ENCODE measurements at places on chromosomes 12 and 14. TPM values are rescaled to one million over a fixed set of nuclear protein-coding genes. Genes with fewer than 3 reads are reported as not detected.

Gene ABCB9
- polyA plus RNA-seq = 5.4 TPM

Gene PACS2
- 45.8 TPM for polyA plus RNA-seq

GRCh38 chr14:77438596-77438995, 15.3 kb upstream of the NOXRED1 start:
- no peaks in the 10 kb centered on the region for H3K4me1 ChIP-seq
- no peak overlapping the region for H3K27ac ChIP-seq
- H3K36me3 ChIP-seq = peaks cover 32% of the 10 kb centered on the region

- DNase-seq = no peak
- no peaks in the 10 kb centered on the region for H3K4me1 ChIP-seq
- H3K36me3 ChIP-seq = no peaks in the 10 kb centered on the region
- no peak overlapping the region for H3K27ac ChIP-seq
Measured at GRCh38 chr14:36438883-36439282, 81.1 kb downstream of the NKX2-1 start.

DNA sequence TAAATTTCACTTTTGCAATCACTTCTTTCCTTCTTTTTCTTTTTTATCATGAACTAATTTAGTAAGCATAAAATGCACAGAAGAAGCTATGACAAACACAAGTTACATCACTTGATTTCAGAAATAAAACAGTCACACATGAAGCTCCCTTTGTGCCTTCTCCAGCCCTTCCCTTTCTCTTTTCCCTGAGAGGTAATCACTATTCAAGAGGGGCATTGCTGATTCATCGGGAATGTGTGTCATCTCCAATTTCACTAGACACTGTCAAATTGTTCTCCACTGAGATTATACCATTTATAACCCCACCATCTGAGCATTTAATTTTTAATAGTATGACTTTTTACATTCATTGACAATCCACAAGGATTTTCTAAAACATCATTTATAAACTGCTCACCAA, 91.6 kb upstream of the PTPRQ start:
- DNase-seq = no peak
- no peak overlapping the region for H3K4me3 ChIP-seq

DNA sequence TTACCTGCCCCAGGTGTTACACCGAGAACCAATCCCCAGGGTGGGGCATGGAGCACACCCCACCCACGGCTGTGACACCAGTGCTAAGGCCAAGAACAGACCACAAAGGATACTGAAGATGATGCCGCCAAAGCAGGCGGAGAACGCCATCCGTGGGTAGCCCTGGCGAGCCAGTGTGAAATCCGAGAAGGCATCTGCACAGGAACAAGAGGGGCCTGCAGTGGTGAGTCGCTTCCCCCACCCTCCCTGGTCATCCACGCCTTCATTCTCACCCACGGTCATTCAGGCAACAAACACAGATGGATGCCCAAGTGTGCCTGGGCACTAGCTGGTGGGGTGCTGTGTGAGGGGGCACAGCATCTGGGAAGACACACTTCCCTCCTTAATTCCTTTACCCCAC, 28.5 kb downstream of the SLC8B1 start:
- no peaks in the 10 kb centered on the region for H3K4me1 ChIP-seq
- H3K4me3 ChIP-seq = no peak overlapping the region
- no peaks in the 10 kb centered on the region for H3K27me3 ChIP-seq
- no peak overlapping the region for H3K27ac ChIP-seq
- H3K36me3 ChIP-seq = peaks cover 8% of the 10 kb centered on the region

Gene CLEC4C
- 0.07 TPM for polyA plus RNA-seq

Gene ZNF891
- 2.9 TPM for polyA plus RNA-seq

- H3K36me3 ChIP-seq = no peaks in the 10 kb centered on the region
- H3K4me3 ChIP-seq = no peak overlapping the region
- no peaks in the 10 kb centered on the region for H3K27me3 ChIP-seq
Measured at GRCh38 chr12:2194571-2194970, 141.8 kb downstream of the CACNA1C start.

Gene PLEKHG7
- not detected for polyA plus RNA-seq

DNA sequence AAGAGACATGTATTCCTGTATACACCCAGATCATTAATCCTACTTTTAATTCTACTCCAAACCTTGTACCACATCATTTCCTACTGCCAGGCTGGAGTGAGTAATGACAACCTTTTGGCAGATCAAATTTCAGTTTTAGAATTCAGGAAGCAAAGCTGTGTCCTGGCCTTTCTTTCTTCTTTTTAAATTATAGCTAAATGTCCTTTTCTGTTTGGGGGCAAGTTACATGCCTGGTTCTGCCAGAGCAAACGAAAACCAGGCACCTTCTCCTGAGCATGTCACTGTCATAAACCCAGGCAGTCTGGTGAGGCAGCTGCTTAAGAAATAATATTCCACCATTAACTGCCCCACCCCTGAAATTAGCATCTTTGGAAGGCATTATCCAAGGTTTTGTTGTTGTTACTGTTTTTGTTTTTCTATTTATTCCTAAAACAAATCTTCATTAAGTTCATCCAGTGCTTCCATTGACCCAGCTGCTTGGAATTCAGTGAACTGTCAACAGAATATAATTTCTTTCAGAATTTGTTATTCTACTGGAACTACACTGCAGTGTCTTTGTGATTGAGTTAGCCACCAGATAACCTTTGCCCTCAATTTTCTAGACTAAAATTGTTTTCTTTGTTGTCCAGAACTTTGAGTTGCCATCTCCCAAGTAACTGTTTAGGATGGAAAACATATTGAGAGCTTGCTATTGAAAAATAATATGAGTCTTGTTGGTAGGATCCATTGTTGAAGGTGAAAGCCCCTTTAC, 33.2 kb downstream of the SAMD4A start:
- H3K4me3 ChIP-seq = no peak overlapping the region
- no peaks in the 10 kb centered on the region for H3K36me3 ChIP-seq
- H3K4me1 ChIP-seq = no peaks in the 10 kb centered on the region
- no peak for DNase-seq
- H3K27me3 ChIP-seq = no peaks in the 10 kb centered on the region
- H3K27ac ChIP-seq = no peak overlapping the region

GRCh38 chr12:68100241-68100640, 59.3 kb downstream of the IFNG start:
- DNase-seq = no peak
- no peak overlapping the region for H3K4me3 ChIP-seq
- H3K27ac ChIP-seq = no peak overlapping the region
- H3K4me1 ChIP-seq = no peaks in the 10 kb centered on the region

DNA sequence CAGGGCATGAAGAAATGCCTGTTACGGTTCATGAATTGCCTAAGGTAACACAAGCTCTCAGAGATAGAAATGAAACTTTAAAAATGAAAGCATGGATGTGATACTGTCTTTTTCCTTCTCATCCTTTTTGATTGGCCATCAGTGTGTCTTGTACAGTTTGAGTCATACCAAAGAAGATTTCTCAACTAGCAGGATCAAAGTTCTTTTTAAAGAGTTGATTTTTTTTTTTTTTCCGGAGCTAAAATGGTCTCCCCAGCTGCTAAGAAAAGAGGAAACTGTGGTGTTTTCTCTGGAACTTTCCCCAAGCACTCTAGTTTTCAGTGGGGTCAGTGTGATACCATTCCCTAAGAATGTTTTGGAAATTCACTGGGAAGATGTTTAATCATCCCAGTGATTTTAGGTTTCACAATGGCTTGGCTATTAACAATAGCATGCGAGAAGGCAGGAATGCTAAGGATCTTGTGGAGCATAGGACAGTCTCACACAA, 105.0 kb downstream of the ETNK1 start:
- DNase-seq = no peak
- H3K27ac ChIP-seq = no peak overlapping the region
- no peak overlapping the region for H3K4me3 ChIP-seq

Gene SPTB
- 1.1 TPM for polyA plus RNA-seq

GRCh38 chr14:71648725-71649124, 283.5 kb upstream of the RGS6 start:
- DNase-seq = peak; percentile 6
- H3K27ac ChIP-seq = no peak overlapping the region
- H3K36me3 ChIP-seq = peaks cover 1% of the 10 kb centered on the region
- H3K4me3 ChIP-seq = no peak overlapping the region

- H3K27ac ChIP-seq = no peak overlapping the region
- H3K27me3 ChIP-seq = no peaks in the 10 kb centered on the region
- H3K4me3 ChIP-seq = no peak overlapping the region
- no peaks in the 10 kb centered on the region for H3K4me1 ChIP-seq
- no peaks in the 10 kb centered on the region for H3K36me3 ChIP-seq
Measured at GRCh38 chr12:131164096-131164872, 210.6 kb downstream of the ADGRD1 start.

DNA sequence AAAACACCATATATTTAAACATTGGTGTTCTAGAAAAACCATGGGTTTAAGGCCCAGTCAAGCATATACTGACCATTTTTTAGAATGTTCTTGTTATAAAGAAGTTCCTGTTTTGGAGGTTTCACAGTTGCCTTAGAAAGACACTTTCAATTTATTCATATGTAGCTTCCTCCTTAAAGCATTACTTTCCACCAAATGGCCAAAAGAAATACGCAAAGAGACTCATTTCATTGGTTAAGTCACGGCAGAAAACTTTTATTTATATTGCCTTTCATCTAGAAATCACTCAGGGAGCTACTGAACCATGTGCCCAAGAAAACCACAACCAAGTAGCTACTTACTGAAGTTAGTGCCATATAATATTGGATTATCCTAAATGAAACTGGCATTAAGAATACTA, 40.0 kb downstream of the MYBPC1 start:
- no peak for DNase-seq
- H3K4me3 ChIP-seq = no peak overlapping the region
- H3K36me3 ChIP-seq = no peaks in the 10 kb centered on the region
- H3K4me1 ChIP-seq = no peaks in the 10 kb centered on the region
- H3K27me3 ChIP-seq = no peaks in the 10 kb centered on the region

GRCh38 chr14:56358275-56358674, 221.3 kb upstream of the TMEM260 start:
- no peak overlapping the region for H3K27ac ChIP-seq
- no peaks in the 10 kb centered on the region for H3K4me1 ChIP-seq
- H3K4me3 ChIP-seq = no peak overlapping the region
- no peaks in the 10 kb centered on the region for H3K27me3 ChIP-seq

- H3K4me3 ChIP-seq = no peak overlapping the region
- H3K27ac ChIP-seq = no peak overlapping the region
- no peaks in the 10 kb centered on the region for H3K27me3 ChIP-seq
- no peaks in the 10 kb centered on the region for H3K36me3 ChIP-seq
Measured at GRCh38 chr14:52703225-52703624, 3.8 kb upstream of the PSMC6 start.

Gene DRAM1
- 9.9 TPM for polyA plus RNA-seq
